Omental fat pad (tissue), 4 donors: ENCODE measurements at places on chromosomes 7 and 10. TPM values are rescaled to one million over a fixed set of nuclear protein-coding genes. Genes with fewer than 3 reads are reported as not detected.

GRCh38 chr7:28354601-28355402 lies 57.5 kb upstream of the CREB5 start:
- DNase-seq, result no peak

WNT8B gene
- not detected for total RNA-seq

GRCh38 chr7:77455321-77455720 lies 39.2 kb upstream of the GSAP start:
- no peak for DNase-seq

GRCh38 chr7:116443101-116443523 lies 56.4 kb upstream of the CAV2 start:
- DNase-seq, result no peak

GRCh38 chr7:139588632-139589031 lies 65.1 kb downstream of the CLEC2L start:
- no peak for DNase-seq

DNA sequence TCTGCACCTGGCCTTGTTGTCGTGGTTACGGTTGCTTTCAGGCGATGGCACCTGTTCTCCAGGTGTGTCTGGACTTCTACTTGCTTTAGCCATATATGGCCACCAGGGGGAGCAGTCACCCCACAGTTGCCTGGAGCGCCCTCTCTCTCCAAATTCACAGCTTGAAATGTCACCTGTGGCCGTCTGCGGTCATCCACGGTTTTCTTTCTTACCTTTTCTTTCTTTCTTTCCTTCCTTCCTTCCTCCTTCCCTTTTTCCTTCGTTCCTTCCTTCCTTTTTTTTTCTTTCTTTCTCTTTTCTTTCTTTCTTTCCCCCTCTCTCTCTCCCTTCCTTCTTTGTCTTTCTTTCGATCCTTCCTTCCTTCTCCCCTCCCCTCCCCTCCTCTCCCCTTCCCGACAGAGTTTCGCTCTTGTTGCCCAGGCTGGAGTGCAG lies 150.5 kb upstream of the VKORC1L1 start:
- DNase-seq, result peak; percentile 47

VWC2 gene
- 0.06 TPM for total RNA-seq

DNA sequence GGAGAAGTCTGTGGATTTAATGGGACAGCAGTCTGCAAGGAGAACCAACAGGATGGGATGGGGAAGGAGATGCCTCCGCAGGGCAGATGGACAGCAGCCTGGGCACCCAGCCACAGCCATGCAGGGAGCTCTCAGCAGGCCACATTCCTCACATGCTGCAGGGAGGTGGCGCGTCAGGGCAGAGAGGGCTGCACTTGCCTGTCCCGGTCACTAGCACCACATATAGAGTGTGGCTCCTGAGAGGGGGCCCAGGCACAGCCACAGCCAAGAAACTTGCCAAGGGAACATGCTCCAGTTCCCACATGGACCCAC lies 86.8 kb upstream of the ZMIZ1 start:
- no peak for DNase-seq

GRCh38 chr10:92110039-92110794 lies 180.7 kb downstream of the CPEB3 start:
- DNase-seq, result no peak

GRCh38 chr10:1074052-1074747 lies 18.0 kb downstream of the WDR37 start:
- DNase-seq, result no peak

- peak; percentile 45 for DNase-seq
Measured at GRCh38 chr10:133012573-133013359, 70.4 kb upstream of the CFAP46 start.

- no peak for DNase-seq
Measured at GRCh38 chr10:113097036-113097435, 147.0 kb downstream of the TCF7L2 start.

BICC1 gene
- 31.0 TPM for total RNA-seq

AKR1C8 gene
- total RNA-seq, result not detected

CFAP46 gene
- not detected for total RNA-seq

SCART1 gene
- 5.2 TPM for total RNA-seq

- DNase-seq, result no peak
Measured at GRCh38 chr7:28618383-28618782, 206.1 kb downstream of the CREB5 start.

C10orf105 gene
- total RNA-seq, result 0.56 TPM

DNA sequence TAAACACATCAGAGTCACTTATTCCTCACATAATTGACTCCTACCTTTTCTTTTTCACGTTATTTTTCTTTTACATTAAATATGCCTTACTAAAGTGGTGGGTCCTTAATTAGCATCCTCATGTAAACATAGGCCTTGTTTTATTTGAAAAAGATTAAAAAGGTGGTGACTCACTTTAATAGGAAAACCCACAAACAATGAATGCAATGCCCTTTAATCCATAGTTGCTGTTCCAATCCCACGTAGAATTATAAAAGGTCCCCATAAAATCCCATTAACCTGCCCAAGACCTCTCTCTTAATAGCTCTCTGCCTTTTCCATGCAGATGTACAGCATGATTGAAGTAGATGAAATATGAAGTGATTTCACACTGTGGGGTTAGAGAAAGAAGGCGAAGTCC lies 32.2 kb downstream of the SLC16A12 start:
- no peak for DNase-seq

DNA sequence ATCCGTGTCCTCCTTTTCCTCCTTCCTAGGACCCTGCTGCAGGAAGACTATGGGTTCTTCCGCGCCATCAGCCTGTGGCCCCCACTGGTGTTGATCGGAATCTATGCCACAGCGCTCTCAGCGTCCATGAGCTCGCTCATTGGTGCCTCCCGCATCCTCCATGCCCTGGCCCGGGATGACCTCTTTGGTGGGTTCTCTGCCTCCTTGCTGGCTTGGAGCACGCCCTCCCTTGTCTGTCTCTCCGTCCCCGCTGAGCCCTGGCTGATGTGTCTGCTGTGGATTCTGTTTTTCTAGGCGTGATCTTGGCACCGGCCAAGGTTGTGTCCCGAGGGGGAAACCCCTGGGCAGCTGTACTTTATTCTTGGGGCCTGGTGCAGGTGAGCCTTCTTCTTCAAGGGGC lies 7.3 kb upstream of the TRIP6 start:
- DNase-seq, result no peak

DNA sequence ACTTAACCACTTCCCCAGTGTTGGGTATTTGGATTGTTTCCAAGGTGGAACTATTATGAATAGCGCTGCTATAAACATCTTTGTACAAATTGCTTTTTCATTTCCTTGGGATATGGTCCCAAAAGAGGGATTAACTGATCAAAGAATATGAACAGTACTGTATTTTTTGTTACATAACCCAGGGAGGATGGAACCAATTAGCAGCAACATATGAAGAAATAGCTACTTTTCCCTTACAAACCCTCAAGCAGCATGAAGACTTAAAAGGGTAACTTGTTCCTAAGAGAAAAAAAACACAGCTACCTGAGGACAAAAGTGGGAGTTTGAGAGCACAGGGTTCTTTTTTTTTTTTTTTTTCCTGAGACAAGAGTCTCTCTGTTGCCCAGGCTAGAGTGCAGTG lies 13.1 kb upstream of the TLX1 start:
- no peak for DNase-seq

- peak; percentile 27 for DNase-seq
Measured at GRCh38 chr7:42236266-42236975, 588 bp downstream of the GLI3 start.

CYP2C19 gene
- total RNA-seq, result 0.50 TPM

GRCh38 chr7:102444961-102445673 lies 11.7 kb downstream of the ORAI2 start:
- no peak for DNase-seq

DNA sequence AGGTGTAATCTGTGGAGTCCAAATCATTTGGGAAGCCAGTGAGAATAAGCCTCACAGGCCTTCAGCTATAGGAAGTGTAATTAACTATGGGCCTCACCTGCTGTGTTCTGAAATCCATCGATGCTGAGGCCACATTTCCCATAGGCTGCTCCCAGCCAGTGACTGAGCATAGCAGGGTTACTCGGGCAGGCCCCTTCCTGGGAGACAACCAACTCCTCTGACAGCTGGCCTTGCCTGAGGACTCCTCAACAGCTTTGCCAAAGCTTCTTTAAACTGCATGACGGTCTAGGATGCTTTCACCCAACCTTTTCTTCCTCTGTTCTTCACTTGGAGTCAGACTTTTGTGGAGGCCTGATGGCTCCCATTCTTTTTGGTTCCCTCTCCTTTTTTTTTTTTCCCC lies 63.8 kb upstream of the SMNDC1 start:
- no peak for DNase-seq

CALHM2 gene
- 63.5 TPM for total RNA-seq

DNA sequence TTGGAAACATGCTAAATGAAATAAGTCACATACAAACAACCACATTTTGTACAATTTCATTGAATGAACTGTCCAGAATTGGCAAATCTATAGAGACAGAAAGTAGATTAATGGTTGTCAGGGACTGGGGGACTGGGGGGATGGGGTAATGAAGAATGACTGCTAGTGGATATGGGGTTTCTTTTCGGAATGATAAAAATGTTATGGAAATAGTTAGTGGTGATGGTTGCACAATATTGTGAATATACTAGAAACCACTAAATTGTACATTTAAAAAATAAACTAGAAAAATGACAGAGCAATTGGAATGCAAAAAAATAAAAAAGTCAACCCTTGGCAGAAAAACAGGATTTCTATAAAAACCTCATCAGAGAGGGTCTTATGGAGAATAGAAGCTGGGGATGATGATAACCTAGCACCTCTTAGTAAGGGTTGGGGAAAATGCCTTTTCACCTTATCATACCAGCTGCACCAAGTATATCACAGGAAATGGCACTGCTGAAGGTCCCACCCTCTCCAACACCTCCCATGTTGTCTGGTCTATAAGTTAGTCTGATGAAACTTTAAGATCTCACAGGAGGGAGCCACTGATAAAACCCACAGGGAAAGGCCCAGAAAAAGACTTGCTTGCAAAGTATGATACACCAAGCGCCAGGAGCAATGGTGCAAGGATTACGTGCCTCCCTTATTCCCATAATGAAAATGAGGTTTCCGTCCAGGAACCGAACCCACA lies 23.1 kb upstream of the JAZF1 start:
- DNase-seq, result no peak

- no peak for DNase-seq
Measured at GRCh38 chr10:77228559-77228958, 409.0 kb downstream of the KCNMA1 start.

FEZF1 gene
- total RNA-seq, result not detected

GRCh38 chr7:41994036-41994745 lies 242.8 kb downstream of the GLI3 start:
- DNase-seq, result no peak
